Iris pigment epithelial cell (primary cell): ENCODE measurements at places on chromosomes 16 and 17.

DNA sequence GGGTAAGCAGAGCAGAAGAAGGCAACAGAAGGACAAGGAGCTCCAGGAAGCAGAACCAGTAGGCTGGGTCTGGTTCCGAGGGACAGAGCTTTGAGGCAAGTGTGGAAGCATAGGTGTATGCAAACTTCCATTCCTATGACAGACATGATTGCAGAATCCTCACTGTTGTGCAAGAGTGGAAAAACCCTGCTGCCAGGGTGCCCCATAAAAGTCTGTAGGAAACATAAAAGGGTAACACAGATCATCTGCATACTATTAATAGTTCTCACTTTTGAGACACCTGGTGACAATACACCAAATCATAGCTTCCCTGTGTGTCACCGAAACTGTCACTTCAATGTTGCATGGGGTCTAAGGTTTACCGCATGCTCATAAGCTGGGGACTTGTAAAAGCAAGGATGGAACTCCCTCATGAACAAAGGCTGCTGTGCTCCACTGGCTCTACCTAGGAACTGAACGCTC lies 39.7 kb downstream of the ARHGAP17 start:
- DNase-seq = peak; percentile 77

DNA sequence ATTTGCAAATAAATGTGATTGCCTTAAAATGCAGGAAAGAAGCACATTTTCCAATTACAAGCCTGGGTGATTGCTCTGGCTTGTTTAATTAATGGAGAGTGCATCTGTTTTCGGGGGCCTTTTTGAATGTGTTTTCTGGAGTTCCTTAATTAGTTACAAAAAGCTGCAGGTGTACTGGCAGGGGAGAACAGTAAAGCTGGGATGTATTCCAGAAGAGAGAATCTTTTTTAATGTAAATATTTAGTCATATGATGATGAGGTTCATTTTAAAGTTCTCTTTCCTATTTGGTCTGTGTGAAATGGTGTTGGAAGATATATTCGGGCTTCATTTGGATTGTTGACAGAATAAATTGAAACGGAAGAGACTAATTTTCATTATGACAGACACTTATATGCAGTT lies 70.9 kb upstream of the N4BP1 start:
- DNase-seq = no peak

GRCh38 chr17:80277751-80278671 lies 17.4 kb downstream of the RNF213 start:
- DNase-seq = peak; percentile 35

GRCh38 chr17:59221159-59221847 lies 992 bp downstream of the GDPD1 start:
- no peak for DNase-seq

DNA sequence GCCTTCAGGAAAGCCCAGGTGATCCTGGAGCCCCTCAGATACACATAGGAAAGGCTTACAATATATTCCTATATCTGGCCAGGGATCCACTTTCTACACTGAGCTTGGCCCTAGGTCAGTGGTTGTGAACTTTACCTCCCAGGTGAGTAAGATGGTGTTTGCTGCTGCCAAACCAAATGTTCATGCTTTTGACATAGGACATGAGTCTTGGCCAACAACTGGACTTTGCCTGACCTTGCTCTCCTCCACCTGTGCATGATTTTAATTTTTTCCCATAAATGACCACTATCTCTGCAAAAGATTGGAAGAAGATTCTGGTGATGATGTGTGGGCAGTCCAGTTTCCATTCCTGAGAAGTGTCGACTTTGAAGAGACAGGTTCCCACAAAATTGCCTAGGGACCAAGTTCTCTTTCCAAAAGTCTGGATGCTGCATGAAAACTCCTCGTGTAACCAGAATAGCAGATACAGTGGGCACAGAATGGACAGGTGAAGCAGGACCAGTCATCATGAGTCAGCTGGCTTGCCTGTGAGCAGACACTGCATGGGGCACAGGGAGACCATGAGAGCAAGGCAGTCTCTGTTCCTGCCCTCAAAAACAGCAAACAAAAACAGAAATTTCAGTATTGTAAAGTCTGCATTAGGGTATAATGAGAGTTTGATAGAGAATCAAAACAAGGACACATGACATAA lies 226.4 kb upstream of the MON1B start:
- no peak for DNase-seq

GRCh38 chr17:36533935-36534839 lies 481 bp downstream of the MYO19 start:
- peak; percentile 51 for DNase-seq

- DNase-seq = no peak
These were observed 10.3 kb upstream of the GINS2 start for GRCh38 chr16:85698935-85699558.
